ENCODE measurements at places on chromosomes 2 and 18.

GRCh38 chr18:26804519-26804918 lies 61.0 kb downstream of the AQP4 start:
- no peak for DNase-seq

DNA sequence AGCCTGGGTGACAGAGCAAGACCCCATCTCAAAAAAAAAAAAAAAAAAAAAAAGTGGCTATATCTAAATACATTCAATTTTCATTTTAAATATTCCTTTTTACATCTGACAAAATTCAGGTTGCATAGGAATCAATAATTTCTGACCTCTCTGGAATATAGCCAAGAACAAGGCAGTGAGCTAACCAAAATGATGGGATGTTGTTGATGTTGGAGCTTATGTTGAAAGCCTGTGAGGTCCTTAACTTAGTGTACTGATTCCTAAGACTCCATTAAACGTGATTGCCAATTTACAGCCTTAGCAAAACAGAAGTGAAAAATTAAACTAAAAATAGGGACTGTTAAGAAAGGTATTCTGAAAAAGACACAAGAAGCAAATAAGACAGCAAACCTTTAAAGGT lies 109.6 kb downstream of the MEP1B start:
- DNase-seq: no peak

DNA sequence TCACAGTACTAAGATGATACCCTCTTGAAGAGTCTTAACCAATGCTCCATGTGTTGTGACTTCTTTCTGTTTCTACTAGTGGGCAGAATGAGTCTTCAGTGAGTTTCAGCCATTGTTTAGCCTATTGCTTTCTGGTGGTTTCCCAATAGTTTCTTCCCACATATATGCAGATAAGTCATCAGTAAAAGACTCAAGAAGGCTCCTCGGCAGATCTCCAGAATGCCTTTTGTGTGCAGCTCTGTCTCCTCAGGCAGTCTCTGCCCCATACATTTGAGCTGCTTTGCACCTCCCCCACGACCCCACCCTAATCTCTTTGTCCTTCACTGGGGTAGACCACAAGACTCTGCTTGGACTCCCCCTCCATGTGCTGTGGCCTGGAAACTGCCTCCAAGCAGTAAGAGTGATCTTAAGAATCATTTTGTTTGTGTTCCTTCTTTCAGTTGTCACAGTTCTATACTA lies 71.6 kb upstream of the CHRNA1 start:
- peak; percentile 3 for DNase-seq

GRCh38 chr2:34234823-34235222 lies 635.7 kb upstream of the FAM98A start:
- no peak for DNase-seq

DNA sequence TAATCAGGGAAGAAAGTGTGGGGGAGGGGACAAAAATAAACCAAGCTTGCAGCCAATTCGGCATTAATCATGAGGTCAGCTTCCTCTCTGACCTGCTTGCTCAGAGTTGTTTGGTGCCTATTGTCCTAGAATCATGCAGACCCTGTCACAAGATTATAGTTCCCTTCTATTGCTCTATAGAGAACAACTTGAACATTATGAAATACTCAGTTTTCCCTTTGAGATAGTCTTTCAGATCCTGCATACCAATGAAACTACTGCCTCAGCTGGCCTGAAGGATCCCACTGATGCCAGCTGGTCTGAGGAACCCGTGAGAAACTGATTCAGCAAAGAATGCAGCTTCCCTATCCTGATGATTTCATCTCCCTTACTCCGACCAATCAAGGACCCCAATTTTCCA lies 955 bp upstream of the BBS5 start:
- no peak for DNase-seq

GRCh38 chr2:196182439-196183171 lies 11.2 kb upstream of the STK17B start:
- DNase-seq: no peak

DNA sequence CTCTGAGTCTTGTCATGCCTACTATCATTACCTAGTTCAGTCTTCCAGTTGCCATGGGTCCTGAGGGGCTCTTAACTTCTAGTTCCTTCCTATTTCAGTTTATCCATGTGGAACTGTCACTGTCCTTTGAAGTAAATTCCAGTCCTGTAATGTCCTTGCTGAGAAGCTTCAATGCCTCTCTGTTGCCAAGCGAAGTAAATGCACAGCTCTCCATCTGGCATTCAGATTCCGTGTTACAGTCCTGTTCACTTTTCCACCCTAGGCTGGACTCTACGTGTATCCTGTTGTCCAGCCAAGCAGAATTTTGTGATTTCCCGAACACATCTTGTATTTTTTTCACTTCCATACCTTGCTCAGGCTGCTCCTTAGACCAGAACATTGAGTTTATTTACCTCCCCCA lies 245.3 kb downstream of the BABAM2 start:
- no peak for DNase-seq

DNA sequence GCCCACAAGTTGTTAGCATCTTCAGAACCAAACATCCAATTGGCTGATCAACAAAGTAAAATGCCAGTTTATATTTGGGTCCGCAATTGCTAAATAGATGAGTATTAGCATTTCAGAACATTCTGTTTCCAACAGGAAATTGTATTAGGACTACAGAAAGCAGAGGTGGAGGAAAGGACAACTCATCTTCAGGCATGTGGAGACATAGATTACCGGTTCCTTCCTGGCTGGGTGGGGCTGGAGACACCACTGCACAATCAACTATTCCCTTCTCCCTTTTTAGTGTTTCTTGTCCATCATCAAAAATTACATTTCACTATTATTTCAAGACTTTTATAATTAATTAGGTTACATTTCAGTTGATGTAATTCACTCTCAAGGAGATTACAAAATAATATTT lies 83.8 kb downstream of the ADAM23 start:
- DNase-seq: no peak

DNA sequence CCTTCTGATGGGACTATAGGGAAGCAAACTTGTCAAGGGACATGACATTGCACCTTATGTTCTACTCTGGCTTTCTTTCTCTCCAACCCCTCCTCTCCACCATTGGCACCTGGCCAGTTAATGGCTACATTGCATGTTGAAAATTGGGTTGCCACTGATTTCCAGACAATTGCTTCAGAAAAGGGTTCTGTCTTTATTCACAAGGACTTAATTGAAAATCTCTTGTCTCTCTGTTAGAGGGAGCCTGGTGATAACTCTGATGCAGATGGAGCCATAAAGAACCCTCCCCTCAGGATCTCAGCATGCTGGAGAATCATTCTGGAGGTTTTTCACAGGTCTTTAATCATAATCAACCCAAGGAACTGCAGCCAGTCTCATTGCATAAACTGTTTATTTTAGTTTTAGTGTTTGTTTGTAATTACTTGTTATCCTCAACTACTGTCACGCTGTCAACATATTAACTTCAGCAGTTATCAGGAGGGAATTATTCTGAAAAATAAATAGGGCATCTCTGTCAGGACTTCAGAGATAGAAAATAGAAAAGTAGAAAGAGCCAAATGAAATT lies 316.8 kb downstream of the RIT2 start:
- DNase-seq: no peak

GRCh38 chr2:83742117-83742782 lies 716.8 kb downstream of the SUCLG1 start:
- DNase-seq: no peak

GRCh38 chr2:172131713-172132555 lies 29.2 kb upstream of the DLX2 start:
- DNase-seq: no peak

GRCh38 chr18:40272630-40273231 lies 1682.3 kb upstream of the PIK3C3 start:
- DNase-seq: no peak

GRCh38 chr2:16566701-16567100 lies 98.9 kb downstream of the CYRIA start:
- DNase-seq: no peak

GRCh38 chr18:74299746-74300145 lies 8.0 kb upstream of the CYB5A start:
- no peak for DNase-seq

DNA sequence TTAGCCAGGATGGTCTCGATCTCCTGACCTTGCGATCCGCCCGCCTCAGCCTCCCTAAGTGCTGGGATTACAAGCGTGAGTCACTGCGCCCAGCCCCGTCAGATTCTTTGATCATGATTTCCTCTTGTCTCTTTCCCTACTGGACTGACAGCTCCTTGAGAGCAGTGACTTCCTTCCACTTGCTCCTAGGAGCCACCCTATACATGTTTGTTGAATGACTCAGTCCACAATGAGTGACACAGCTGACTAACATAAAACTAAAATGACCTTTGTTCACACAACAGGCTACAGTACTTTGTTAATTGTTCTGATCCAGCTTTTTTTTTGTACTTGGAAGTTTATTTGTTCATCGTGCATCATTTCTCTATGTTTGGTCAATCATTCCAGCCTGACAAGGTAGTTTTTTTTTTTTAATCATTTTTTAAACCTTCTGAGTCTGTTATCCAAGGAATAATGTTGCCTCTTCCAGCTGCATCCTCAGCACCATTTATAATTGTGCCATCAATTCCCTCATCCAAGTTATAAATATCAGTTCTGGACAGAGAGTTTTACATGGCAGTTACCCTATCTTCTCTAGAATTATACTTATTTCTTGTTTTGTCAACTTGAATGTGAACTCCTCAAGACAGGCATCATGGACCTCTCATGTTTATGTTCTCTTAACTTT lies 42.9 kb upstream of the TUBA3E start:
- no peak for DNase-seq

- no peak for DNase-seq
Observed at GRCh38 chr18:55419132-55419946, 168.7 kb downstream of the TCF4 start.
